ENCODE measurements at places on chromosomes 1 and 21.

DNA sequence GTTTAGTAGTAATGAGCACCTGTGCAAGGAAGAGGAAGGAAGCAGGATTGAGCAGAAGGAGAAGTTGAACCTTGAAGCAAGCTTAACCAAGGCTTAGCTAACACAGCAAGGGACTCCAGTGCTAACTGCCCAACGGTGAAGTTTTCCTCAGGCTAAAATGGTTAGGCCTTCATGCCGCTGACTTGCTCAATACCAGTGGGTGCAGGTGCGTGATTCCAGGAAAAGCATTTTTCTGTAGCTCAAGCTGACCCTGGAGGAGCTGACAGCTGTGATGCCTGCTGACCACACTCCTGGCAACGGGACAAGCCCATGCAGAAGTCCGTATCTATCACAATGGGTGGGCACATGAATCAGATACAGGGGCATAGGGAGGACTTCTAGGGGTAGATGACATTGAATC is 76.5 kb upstream of the FGGY start:
- no peak for DNase-seq

- DNase-seq, result no peak
These were observed 135.3 kb upstream of the KCNK1 start for GRCh38 chr1:233478611-233479010.

DNA sequence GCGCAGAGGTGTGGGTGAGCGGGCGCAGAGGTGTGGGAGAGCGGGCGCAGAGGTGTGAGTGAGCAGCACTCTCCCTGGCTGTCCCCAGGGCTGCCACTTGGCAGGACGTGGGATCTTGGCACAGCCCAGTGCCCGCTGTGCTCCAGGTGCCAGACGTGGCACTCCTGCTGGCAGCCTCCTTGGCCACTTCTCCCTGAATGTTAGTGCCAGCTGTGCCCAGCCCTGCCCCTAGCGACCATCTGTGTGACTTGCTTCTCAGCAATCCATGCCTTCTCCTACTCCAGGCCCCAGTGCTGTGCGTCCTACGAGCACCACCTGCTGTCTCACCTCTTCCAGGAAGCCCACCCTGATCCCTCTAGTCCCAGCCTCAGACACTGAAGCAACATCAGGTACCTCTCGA is 30.5 kb downstream of the KRTAP10-1 start:
- DNase-seq, result no peak

- DNase-seq, result no peak
These were observed 16.5 kb downstream of the SMAP2 start for GRCh38 chr1:40389871-40390560.

- no peak for DNase-seq
These were observed 136.4 kb upstream of the FAM78B start for GRCh38 chr1:166302989-166303758.

GRCh38 chr1:247998811-247999210 is 14.6 kb upstream of the OR2L5 start:
- DNase-seq, result no peak

DNA sequence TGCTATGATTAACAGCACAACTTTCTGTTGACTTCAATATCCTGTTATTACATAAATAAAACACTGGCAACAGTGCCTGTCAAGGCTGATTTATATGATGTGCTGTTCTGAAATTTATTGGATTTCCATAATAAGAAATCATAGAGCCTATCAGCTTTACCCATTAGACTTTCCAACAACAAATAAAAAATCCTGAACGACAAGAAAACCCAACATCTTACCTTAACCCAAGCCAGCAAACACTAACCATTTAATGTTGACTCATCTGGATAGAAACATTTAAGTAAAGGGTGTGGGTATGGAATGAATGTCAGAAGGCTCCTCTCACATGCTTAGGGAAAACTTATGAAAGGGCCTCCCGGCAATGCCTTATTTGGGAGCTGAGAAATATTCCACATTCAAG is 165.1 kb downstream of the SLC45A1 start:
- DNase-seq, result no peak

DNA sequence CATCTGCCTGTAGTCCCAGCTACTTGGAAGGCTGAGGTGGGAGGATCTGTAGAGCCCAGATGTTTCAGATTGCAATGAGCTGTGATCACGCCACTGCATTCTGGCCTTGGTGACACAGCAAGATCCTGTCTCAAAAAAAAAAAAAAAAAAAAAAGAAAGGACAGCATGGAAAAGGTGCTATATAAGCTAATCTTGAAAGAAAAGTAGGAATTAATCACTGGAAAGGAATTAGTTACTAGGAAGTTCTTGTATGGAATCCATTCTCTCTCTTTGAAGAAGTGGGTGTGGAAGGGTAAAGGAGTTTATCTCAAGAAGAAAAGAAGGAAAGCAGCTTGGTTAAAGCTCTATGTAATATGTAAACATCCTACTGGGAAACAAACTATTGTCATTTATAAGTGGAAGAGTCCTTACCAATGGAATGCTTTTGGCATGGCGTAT is 339.2 kb downstream of the DPYD start:
- no peak for DNase-seq

DNA sequence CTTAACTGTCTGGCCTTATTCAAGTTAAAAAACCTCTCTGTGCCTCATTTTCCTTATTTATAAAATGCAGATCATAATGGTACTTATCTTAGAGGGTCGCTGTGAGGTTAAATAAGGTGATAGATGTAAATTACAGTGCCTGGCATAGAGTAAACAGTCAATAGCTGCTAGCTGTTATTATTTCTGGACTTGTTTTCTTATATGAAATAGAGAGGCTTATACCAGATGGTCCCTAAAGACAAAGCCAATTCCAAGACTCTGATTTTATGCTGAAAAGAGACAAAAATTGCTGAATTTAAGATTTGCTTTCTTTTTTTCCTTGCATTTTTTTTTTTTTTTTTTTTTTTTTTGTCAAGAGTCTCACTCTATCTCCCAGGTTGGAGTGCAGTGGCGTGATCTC is 10.3 kb downstream of the PBX1 start:
- no peak for DNase-seq

GRCh38 chr1:167594822-167595221 is 35.2 kb upstream of the RCSD1 start:
- no peak for DNase-seq
